Uterus (tissue), 4 donors: ENCODE measurements at places on chromosomes 13 and 19. TPM values are rescaled to one million over a fixed set of nuclear protein-coding genes. Genes with fewer than 3 reads are reported as not detected.
A peak's percentile ranks its signal among the peaks of the same experiment; 100 is the strongest.

NLRP9 gene
- total RNA-seq, result 0.28 TPM

LCP1 gene
- total RNA-seq, result 34.8 TPM

ZNF230 gene
- 14.9 TPM for total RNA-seq

ADAMTSL5 gene
- total RNA-seq, result 10.8 TPM

ZC3H4 gene
- 20.7 TPM for total RNA-seq

FXYD3 gene
- 1.6 TPM for total RNA-seq

RXFP2 gene
- total RNA-seq, result 0.61 TPM

DNA sequence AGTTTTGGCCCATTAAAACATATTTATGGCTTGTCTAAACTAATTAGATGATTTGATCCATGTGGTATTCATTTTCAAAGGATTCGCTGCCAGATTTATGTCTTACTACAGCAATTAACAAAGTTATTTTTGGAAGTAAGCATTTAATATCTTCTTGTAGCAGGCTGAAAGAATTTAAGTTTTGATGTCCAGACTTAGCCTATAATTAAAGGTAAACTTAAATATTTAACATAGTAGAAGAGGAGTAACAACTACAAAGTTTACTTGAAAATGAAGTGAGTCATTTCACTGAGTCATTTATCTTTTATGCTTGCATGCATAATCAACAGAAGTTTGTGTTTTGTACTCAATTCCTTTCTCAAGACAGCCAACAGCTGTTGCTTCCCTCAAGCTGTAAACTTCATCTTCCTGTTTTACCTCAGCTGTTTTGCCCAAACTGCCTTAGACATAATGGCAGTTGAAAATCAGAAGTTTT lies 58.1 kb downstream of the EDNRB start:
- DNase-seq, result no peak
- peak overlapping the region; percentile 63 for H3K27ac ChIP-seq
- H3K4me3 ChIP-seq, result no peak overlapping the region

GRCh38 chr19:51458051-51458645 lies at the start of gene SIGLEC8:
Gene SIGLEC8, minus strand, starts transcription at chr19:51458454. Its CDS starts 67 bp downstream, at chr19:51458387.
- no peak for DNase-seq
- H3K36me3 ChIP-seq, result no peaks in the 10 kb centered on the region

DNA sequence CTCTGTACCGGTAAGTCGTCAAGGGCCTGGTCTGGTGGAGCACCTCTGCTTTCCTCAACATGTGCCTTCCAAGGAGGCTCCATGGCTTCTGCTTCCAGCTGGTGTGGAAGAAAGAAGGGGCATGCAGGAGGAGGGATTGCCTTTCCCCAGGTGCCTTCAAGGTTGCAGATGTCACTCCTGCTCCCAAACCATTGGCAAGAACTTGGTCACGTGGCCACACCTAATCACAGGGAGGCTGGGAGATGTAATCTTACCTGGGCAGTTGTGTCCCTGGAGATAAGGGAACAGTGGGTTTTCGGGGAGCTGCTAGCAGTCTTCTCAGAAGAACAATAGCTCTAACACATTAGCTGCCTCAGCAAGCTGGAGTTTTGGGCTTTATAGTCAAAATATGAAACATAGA lies 9.7 kb upstream of the GPR18 start:
- no peak overlapping the region for H3K27ac ChIP-seq
- DNase-seq, result no peak
- no peaks in the 10 kb centered on the region for H3K36me3 ChIP-seq
- H3K27me3 ChIP-seq, result no peaks in the 10 kb centered on the region
- no peaks in the 10 kb centered on the region for H3K4me1 ChIP-seq

DNA sequence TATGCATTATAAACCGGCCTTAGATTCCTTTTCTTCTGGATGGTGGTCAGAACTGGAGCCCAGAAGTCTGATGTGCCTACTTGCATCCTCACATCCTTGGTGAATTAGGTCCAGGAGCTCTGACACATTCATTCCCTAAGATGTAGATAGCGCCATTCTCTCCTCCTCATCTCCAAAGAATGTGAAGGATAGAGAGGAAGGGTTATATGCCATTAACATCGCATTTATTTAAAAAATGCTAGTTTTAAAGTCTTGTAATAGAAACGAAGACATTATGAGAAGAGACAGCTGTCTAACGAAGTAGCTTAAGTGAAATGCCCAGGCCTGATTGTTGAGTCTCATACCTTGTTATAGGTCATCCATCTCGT lies 9.7 kb downstream of the MBNL2 start:
- no peak overlapping the region for H3K27ac ChIP-seq
- no peaks in the 10 kb centered on the region for H3K27me3 ChIP-seq
- DNase-seq, result no peak
- H3K36me3 ChIP-seq, result no peaks in the 10 kb centered on the region
- H3K4me1 ChIP-seq, result no peaks in the 10 kb centered on the region
- H3K4me3 ChIP-seq, result no peak overlapping the region

GRCh38 chr13:80224468-80224867 lies 116.5 kb downstream of the SPRY2 start:
- H3K4me1 ChIP-seq, result no peaks in the 10 kb centered on the region
- H3K36me3 ChIP-seq, result no peaks in the 10 kb centered on the region
- no peak overlapping the region for H3K4me3 ChIP-seq
- no peak overlapping the region for H3K27ac ChIP-seq

DNA sequence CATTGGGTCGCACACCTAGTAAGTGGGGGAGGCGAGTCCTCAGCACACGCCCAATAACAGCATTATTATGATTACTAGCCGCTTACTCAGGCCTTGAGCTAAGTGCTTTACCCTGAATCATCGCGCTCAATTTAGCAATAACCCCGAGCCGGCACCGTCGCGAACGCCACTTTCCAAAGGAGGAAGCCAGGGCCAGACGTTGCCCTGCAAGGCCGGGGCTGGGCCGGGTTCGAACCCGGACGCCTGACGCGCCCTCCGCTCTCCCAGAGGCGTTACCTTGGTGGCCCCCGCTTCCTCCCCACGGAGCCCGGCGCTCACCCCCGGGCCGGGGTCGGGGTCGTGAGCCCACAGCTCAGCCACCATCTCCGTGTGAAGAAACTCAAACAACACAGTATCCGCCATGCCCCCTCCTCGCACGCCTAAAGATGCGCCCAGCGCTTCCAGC lies at the start of gene TRAPPC6A:
Gene TRAPPC6A (minus strand): TSS at position 421 of the 445 bp plus-strand sequence. CDS start 19 bp downstream, at position 402.
- H3K4me1 ChIP-seq, result peaks cover 21% of the 10 kb centered on the region
- peak within 1 kb of the TSS; percentile 85 for H3K4me3 ChIP-seq
- DNase-seq, result no peak
- no peaks in the 10 kb centered on the region for H3K27me3 ChIP-seq
- peak within 1 kb of the TSS; percentile 96 for H3K27ac ChIP-seq
